ENCODE measurements at places on chromosomes 13 and 19.

DNA sequence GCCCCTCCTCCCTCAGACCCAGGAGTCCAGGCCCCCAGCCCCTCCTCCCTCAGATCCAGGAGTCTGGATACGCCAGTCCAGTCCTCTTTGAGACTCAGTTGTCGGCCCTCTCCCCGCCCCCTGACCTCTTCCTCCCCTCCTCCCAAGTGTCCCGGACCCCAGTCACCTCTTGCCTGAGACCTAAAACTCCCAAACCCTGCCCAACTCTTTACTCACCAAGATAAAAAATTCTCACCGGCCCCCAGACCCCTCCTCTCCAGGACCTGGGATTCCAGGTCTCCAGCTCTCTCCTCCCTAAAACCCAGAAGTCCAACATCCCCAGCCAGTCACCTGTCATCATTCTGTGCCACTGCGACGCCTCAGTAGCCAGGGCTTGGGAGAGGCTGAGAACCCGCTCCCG lies 1.4 kb upstream of the HSD17B14 start:
- DNase-seq, result no peak

DNA sequence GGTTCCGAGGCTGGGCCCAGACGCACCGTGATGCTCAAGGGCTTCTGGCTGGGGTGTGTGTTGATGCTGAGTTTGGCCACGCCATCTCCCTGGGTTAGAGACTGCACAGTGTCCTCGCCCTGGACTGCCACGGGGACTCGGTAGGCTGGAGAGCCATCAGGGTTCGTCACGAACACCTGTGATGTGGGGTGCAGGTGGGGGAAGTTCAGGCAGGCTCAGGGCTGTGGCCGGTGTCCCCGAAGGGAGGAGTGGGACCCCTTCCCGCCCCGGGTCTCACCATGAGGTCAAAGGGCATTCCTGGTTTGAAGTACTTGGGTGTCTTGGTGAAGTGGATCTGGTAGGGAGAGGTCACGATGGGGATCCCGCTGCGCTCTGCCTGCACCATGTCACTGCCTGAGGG lies 8.2 kb downstream of the C3 start:
- DNase-seq, result no peak

GRCh38 chr13:78604782-78605611 lies 1.6 kb upstream of the POU4F1 start:
- DNase-seq, result no peak

DNA sequence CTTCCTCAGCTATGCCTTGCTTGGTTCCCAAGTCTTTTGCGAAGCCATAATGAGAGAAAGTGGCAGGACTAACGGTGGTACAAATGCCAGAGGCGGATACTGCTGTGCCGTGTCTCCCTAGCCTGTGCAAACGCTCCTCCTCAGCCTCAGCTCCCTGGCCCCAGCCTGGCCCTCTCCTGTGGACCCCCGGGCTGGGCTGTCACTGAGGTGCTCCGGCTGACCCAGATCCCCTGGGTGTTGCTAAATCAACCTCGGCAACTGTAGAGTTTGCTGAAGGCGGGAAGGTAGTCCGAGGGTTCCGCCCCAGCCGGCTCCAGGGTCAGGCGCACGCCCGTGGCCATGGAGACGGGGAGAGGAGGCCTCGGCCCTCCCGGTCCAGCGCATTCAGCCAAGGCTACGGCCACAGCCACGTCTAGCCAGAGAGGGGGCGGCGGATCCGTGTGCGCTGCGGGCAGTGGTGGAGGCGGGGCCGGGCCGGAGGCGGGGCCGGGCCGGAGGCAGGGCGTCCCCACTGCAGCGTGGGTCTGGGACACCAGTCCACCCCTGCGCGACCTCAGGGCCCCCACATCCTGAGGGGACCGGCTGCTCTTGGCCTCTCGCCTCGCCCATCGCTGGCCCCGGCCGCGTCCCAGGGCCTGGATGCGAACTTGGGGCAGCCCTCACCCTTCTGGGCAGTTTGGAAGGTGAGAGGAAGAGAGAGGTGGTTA lies 16.4 kb upstream of the ZNF492 start:
- no peak for DNase-seq

DNA sequence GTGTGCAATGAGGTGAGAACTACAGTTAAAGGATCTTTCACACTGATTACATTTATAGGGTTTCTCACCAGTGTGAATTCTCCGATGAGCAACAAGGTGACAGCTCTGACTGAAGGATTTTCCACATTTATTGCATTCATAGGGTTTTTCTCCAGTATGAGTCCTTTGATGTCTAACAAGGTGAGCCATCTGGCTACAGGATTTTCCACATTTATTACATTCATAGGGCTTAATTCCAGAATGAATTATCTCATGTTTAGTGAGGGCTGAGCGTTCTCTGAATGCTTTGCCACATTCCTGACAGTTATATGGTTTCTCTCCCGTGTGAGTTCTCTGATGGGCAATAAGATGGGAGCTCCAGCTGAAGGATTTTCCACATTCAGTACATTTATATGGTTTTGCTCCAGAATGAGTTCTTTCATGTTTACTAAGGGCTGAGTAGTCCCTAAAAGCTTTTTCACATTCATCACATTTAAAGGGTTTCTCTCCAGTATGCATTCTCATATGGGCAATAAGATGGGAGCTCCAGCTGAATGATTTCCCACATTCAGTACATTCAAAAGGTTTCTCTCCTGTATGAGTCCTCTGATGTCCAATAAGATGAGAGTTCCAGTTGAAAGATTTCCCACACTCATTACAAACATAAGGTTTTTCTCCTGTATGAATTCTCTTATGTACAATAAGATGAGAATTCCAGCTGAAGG lies 4.4 kb upstream of the C19orf18 start:
- DNase-seq, result no peak

- no peak for DNase-seq
These were observed 791 bp upstream of the ADGRE2 start for GRCh38 chr19:14779151-14779550.

GRCh38 chr13:26813321-26813979 lies 52.9 kb upstream of the GPR12 start:
- DNase-seq, result peak; percentile 43

DNA sequence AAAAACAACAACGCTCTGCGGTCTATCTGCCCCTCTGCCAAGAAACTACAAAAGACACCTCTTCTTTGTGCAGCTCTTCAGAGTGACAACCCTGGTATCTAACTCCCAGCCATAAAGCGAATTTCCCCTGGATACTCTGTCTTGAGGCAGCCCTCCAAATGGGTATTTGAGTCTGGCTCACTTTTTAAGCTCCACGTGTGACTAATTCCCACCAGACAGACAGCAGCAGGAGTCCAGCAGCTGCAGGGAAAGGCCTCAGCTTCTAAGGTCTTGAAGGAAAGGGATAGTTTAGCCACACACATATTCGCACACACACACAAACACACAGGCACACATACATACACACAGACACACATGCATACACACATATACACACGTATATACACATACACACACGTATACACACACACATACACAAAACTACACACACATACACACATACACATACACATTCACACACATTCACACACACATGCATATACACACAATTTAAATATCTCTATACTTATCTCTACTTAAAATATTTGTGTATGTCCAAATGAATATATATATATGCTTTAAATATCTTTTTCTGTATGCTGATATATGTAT lies 188.8 kb downstream of the TSHZ3 start:
- DNase-seq, result peak; percentile 59

DNA sequence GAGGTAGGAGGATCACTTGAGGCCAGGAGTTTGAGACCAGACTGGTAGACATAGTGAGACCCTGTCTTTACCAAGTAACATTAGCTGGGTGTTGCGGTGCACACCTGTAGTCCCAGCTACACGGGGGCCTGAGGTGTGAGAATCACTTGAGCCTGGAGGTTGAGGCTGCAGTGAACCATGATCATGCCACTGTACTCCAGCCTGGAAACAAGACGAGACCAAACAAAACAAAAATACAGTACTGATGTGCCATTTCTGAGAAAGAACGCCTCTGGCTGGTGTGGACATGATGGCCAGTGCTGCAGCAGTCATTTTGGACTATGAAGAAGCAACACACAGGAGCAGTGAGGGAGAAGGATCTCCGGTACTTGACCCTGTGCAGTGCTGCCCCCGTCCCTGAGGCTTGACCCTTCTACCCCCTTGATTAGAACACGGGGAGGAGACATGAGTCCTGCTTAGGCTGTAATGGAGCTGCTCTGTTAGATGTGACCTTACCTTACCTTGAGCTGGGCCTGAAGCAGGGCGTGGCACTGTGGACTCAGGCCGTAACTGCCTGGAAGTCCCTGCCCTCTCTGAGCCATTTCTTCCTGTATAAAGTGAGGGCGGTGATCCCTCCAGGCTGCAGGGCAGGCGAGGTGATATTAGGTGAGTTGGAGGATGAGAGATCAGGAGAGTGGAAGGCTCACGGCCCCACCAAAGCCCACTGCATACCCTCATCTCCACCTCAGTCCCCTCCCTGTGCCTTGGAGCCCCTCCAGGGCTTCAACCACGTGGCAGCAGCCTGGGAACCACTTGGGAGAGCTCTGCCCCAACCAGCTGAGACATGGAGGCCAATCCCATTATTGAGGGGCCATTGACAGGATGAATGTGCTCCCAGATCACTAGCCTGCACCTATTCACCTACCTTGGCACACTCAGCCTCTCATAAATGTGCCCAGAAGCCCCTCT lies 5.9 kb downstream of the RPL18A start:
- DNase-seq, result no peak

DNA sequence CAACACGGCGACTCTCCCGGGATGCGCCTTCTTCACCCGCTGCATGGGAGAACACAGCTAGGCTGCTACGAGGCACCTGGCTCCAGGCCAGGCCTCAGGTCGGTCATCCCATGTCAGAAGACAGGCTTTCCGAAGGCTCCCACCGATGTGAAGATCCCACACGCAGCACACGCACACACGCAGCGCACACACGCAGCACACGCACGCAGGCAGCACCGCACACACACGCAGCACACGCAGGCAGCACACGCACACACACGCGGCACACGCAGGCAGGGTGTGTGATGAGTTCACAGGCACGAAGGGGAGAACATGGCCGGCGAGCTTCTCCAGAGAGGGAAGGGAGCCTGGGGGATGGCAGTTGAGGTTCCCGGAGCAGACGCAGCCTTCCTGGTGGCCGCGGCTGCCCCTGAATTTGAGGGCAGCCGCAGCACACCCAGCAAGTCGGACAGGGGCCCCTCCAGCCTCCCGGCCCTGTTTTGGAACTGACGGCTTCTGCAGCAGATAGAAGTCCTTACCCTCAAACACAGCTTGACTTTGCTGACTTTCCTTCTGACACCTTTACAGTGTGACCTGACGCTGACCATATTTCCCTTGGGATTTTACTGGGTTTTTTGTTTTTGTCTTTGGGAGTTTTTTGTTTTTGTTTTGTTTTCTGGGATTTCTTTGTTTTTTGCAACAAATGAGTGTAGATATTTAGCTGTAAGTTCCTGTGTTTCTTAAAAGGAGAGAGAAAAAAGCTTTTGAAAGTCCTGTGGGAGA lies 55.9 kb downstream of the RASA3 start:
- no peak for DNase-seq

- no peak for DNase-seq
These were observed 902 bp upstream of the ZNF428 start for GRCh38 chr19:43620061-43621001.

GRCh38 chr13:42395086-42395821 lies 123.3 kb downstream of the AKAP11 start:
- DNase-seq, result no peak

DNA sequence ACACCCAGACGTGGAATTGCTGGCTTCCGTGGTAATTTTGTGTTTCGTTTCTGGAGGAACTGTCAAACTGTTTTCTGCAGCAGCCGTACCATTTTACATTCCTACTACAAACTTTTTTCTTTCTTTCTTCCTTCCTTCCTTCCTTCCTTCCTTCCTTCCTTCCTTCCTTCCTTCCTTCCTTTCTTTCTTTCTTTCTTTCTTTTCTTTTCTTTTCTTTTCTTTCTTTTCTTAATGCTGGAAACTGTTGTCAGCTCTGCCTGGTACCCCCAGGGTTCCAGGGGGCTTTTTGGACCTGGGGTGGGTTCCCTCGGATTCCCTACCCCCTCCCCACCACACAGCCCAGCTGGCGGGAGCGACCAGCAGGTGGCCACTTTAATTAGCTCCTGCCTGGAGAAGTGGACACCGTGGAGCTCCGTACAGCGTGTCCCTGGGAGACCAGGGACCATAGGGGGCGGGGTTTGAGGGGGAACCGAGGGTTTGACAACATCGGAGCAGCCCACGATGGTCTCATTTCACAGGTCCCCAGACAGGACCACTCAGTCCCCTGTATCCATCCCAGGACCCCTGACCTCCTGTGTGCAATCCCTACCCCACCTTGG lies 24.4 kb downstream of the CELF5 start:
- no peak for DNase-seq

DNA sequence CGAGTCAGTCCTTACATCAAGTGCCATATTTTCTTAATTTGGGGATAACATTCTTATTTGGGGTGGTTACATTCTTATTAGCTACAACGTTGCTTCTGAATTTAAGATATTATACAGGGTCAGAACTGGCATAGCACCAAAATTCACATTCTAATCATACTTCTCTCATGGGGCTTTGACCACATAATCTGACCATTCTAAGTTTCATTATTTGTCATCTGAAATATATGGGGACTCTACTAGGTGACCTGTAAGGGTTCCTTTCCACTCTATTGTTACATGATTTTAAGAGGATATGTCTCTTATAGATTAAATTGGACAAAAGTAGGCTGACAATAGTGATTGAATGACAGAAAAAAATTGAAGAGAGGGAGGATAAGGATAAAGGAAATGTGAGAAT lies 536.5 kb downstream of the KCTD12 start:
- DNase-seq, result no peak

DNA sequence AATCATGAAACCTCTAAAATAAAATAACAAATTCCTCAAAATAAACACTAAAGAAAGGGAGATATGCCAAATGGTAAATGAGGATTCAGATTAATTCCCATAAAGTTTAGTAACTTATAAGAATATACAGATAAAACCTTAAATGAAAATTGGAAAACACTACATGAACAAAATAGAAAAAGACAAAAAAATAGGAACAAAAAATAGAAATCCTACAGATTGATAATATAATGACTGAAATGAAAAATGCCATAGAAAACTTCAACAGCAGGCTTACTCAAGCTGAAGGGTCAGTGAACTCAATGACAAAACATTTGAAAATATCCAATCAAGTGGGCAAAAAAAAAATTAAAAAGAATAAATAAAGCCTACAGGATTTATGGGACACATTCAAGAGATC lies 1784.8 kb downstream of the PCDH9 start:
- DNase-seq, result no peak

- DNase-seq, result peak; percentile 40
These were observed 220.9 kb downstream of the FOXO1 start for GRCh38 chr13:40445557-40445990.

DNA sequence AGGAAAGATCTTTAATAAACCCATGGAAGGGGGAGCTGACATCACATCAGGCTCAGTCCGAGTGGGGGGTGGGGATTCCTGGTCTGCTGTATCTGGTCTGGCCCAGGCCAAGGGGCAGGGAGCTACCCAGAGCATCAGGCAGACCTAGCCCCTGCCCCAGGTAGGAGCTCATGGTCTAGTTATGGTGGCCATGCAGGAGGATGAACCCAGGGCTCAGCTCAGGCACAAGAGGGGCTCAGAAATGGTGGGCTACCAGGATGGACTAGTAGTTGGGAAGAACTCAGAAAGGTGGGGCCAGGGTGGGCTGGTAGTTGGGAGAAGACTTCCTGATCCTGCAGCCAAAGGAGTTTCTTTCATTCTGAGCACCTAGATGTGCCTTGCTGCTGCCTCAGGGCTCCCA lies 14.3 kb downstream of the VSTM2B start:
- no peak for DNase-seq
